ENCODE measurements at places on chromosomes 5 and 9.

- no peak for DNase-seq
Measured at GRCh38 chr5:159211729-159212174, 2.4 kb upstream of the RNF145 start.

GRCh38 chr5:128757196-128757959 is 207.9 kb upstream of the SLC27A6 start:
- DNase-seq = no peak

DNA sequence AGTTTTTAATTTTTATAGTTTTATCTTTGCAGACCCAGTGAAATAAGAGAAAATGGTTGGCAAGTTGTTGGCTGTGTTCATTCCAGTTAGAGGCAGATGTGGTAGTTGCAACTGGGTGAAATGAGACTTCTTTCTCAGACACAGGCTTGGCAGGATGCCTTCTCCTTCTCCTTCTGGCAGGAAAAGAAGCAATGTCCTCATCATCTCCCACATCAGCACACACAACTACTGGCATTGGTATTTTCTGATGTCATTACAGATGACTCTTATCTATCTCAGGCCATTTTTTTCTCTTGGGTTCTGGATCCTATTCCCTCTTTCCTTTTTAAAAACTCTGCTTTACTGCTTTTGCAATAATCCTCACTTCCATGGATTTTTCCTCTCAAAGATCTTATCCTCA is 103.3 kb upstream of the EDIL3 start:
- DNase-seq = no peak

- DNase-seq = no peak
Measured at GRCh38 chr9:90958328-90958727, 156.7 kb downstream of the SYK start.

- DNase-seq = no peak
Measured at GRCh38 chr5:138874241-138874640, 894 bp downstream of the LRRTM2 start.

GRCh38 chr9:137333016-137333671 is 31.1 kb upstream of the NRARP start:
- DNase-seq = no peak

DNA sequence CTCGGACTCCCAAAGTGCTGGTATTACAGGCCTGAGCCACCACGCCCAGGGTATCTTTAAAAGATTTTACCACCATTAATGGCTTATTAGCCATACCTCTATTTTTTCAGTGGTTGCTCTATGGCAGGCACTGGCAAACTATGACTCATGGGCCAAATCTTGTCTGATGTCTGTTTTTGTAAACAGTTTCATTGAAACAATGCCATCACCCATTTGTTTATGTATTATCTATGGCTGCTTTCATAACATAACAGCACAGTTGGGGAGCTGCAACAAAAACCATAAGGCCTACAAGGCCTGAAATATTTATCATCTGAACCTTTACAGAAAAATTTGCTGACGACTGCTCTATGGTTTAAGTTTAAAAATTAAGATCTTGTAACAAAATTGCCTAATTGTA is 66.8 kb downstream of the SLC38A9 start:
- no peak for DNase-seq

- DNase-seq = no peak
Measured at GRCh38 chr9:115590011-115590410, 472.1 kb upstream of the TNC start.

DNA sequence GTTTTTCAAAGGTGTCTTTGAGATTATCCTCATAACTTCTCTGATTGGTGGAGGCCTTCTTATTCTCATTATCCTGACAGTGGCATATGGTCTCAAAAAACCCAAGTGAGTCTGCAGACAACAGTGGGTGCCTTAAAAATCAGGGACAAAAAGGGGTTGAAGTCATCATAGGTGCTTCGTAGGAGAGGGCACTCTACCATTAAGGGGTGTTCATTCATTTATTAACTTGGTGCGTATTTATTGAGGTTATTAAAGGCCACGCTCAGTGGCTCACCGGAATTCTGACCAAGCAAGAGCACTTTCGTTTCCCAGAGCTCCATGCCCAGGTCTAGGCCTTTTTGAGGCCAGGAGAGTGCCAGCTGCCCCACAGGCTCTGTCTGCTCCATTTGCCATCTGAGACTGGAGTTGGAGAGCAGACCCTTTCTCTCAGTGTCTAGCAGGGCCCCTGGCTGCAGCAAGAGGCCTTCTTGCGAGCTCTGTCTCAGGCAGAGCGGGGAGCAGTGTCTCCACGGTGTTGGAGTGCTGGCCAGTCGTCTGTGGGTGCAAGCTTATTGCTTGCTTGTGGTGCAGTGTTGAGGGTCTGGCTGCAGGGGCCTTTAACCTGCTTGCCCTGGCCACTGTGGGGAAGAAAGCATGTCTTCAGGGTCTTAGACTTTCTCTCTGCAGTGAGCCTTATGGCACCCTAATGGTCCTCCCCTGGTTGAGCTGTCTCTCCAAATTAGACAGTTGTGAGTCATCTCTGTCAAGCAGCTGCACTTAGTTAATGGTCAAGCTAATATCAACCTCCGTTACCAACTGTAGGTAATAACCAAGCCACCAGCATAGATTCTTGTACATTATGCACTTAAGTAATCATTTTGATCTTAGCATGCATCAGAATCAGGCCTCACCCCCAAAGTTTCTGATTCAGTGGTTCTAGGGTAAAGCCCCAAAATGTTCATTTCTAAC is 62.6 kb downstream of the IL31RA start:
- DNase-seq = no peak

GRCh38 chr9:69346596-69347390 is 21.8 kb downstream of the ENTREP1 start:
- DNase-seq = no peak

- no peak for DNase-seq
Measured at GRCh38 chr5:33973271-33973670, 11.2 kb downstream of the SLC45A2 start.

- DNase-seq = no peak
Measured at GRCh38 chr9:6611865-6612264, 33.7 kb downstream of the GLDC start.

GRCh38 chr5:143133721-143134120 is 269.8 kb downstream of the NR3C1 start:
- no peak for DNase-seq

- DNase-seq = no peak
Measured at GRCh38 chr9:106758911-106759310, 104.1 kb upstream of the ZNF462 start.

GRCh38 chr9:109295221-109296130 is 25.4 kb downstream of the EPB41L4B start:
- no peak for DNase-seq

DNA sequence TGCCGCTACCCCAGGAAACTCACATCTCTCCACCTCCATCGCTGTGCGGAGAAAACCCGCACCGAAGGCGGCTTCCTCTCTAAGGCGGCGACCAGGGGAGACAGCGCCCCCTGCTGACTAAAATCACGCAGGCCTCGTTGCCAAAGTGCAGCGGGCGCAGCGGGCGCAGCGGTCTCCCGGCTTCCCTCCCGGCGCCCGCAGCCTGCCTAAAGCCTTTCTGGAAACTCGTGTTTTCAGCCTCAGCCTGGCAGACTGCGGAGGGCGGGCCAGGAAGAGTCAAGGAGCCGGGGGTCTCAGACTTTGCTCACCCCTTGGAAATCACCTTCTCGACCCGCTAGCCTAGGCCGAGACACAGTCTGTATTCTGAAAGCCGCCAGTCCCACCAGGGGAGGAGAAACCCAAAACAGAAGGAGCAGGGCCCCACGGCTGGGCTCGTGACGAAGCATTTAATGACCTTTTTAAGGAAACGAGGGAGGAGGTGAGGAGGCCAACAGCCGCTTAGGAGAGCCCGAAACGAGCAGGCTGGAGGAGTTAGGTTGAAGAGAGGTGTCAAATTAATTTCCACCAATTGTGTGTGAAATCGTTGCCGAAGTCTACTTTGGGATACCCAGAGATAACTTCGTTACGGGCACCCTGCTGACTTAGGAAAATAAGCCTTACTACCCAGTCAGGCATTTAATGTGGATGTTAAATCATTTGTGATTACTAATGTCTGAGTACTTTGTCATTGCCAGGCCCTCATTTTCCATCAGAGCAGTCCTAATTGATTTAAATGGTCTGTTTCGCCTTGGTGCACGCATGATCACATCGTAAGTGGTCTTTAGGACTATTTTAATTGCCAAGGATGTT is 7.3 kb upstream of the FOXB2 start:
- peak; percentile 60 for DNase-seq

DNA sequence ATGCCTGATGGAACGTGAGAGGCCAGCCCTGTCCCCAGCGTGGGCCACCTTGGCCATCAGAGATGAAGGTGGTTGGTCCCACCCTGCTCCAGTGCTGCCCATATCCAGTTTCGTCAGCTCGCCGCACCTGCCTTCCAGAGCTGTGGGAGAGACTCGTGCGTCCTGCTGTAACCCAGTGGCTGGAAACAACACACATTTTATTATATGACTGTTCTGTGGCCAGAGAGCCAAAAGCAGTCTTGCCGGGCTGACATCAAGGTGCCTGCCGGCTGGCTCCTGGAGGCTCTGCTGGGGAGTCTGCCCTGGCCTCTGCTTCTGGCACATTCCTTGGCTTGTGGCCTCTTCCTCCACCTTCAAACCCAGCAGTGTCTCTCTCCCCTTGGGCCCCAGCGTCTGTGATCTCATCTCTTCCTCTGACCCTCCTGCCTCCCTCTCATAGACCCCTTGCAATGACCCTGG is 94.7 kb downstream of the RXRA start:
- DNase-seq = no peak

GRCh38 chr5:142312399-142312798 is 12.4 kb downstream of the SPRY4 start:
- no peak for DNase-seq

GRCh38 chr5:6704361-6704851 is 8.8 kb upstream of the TENT4A start:
- DNase-seq = no peak

- no peak for DNase-seq
Measured at GRCh38 chr9:121073038-121073437, 1.7 kb upstream of the CNTRL start.

DNA sequence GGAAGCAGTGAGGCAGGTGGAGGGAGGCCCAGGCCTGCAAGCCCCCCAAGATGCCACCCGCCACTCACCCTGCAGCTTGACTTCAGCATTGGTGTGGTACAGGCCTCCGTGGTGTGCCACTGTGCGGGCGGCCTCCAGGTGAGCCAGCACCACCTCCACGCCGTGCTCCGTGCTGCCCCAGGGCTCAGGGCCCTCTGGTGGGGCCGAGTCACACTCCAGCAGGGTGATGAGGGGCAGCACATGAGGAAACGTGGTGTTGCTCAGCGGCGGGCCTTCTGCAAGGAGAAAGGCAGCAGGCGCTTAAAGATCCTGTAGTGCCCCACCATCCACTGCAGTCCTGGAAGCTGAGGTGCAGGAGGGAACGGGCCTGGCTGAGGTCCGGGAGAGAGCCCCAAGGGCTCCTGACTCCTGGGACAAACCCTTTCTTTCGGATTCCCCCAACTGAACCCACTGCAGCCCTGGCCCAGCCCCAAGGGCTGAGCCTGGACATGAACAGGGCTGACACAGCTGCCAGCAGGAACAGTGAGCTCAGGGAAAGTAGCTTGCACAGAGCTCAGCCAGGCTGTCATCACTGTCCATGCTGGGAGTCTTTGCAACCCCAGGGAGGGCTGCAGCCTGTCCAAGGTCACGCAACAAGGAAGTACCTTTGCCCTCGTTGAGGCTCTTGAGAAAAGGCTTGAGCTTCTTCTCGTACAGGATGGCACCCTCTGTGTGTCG is 4.7 kb upstream of the TOR2A start:
- no peak for DNase-seq

Data from activated naive CD4-positive, alpha-beta T cell treated with anti-CD3 and anti-CD28 coated beads, Interleukin-2, amount 50 U/mL, for 16 hours (primary cell).